ENCODE measurements at places on chromosomes 16 and 17.

DNA sequence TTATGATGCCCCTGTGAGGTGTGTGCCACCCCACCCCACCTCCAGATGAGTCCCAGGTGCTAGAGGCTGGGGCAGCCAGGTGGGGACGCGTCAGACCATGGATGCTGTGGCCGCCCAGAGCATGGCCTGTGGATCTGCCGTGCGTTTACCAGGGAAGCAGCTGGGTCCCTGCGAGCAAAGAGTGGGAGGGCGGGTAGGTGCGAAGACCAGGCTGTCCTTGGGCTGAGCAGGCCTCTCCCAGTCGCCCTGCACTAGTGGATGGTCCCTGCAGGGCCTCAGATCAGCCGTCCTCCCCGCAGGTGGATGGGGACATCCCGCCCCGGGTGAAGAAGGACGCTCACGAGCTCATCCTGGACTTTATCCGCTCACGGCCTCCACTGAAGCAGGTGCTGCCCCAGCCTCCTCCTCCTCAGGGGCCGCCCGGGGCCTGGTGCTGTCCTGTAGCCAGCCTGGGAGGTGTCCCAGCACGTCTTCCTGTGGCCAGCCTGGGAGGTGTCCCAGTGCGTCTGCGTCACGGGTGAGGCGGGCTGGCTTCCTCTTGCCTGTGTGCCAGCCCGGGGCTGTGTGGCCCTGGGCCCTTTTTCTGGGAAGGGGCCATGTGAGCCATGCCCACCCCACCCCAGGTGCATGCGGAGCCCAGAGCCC, 18.0 kb upstream of the TCF25 start:
- no peak for DNase-seq

DNA sequence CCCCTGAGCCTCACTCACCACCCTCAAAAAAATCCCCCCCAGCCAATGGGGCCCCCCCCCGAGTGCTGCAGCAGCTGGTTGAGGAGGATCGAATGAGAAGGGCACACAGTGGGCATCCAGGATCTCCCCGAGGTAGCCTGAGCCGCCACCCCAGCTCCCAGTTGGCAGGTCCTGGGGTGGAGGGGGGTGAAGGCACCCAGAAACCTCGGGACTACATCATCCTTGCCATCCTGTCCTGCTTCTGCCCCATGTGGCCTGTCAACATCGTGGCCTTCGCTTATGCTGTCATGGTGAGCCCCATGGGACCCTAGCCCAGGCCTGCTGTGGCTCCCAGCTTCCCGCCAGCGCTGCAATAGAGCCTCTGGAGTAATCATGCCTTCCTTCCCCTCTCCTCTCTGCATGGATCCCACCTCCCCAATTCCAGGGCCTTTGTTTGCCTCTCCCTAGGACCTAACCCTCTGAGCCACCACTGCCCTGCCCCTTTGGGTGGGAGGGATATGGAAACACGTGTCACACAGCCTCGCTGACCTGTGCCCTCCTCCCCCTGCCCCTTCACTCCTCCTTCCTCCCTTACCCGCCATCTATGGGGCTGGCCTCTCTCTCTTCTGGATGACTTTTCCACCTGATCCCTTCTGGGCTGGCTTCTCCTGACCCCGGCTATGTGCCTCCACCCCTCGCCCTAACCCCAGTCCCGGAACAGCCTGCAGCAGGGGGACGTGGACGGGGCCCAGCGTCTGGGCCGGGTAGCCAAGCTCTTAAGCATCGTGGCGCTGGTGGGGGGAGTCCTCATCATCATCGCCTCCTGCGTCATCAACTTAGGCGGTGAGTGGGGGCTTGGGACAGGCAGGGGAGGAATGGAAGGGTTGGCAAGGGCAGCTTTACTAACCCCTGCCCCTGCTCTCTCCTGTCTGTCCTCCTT, 1.9 kb downstream of the PRRT2 start:
- DNase-seq, result no peak

- DNase-seq, result no peak
Measured at GRCh38 chr17:66952031-66952524, 12.4 kb upstream of the CACNG4 start.

GRCh38 chr16:77696149-77696548, 26.2 kb upstream of the NUDT7 start:
- DNase-seq, result no peak

GRCh38 chr16:8899709-8900317, 17.7 kb downstream of the LITAFD start:
- DNase-seq, result no peak

- DNase-seq, result no peak
Measured at GRCh38 chr16:50519001-50519400, 29.2 kb upstream of the NKD1 start.

Measured in HAP-1 (cell line).